ENCODE measurements at places on chromosomes 7 and 10.

- DNase-seq, result no peak
These were observed 9.4 kb downstream of the STRIP2 start for GRCh38 chr7:129443612-129444011.

DNA sequence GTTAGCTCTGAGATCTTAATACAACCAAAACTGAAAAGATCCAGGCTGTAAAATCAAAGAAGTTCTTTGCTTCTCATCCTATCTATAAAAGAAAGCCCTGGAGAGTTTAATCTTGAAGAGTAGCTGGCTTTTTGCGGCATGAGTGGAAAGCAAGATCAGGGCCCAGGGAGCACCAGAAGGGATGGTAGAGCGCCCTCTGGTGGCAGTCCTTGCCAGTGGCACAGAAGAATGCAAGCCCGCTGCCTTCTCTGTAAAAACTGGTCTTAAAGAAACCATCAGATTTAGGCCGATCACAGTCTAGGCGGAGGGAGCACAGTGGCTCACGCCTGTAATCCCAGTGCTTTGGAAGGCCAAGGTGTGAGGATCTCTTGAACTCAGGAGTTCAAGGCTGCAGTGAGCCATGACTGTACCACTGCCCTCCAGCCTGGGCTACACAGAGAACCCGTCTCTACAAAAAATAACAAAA lies 35.6 kb downstream of the CPN1 start:
- peak; percentile 88 for DNase-seq

DNA sequence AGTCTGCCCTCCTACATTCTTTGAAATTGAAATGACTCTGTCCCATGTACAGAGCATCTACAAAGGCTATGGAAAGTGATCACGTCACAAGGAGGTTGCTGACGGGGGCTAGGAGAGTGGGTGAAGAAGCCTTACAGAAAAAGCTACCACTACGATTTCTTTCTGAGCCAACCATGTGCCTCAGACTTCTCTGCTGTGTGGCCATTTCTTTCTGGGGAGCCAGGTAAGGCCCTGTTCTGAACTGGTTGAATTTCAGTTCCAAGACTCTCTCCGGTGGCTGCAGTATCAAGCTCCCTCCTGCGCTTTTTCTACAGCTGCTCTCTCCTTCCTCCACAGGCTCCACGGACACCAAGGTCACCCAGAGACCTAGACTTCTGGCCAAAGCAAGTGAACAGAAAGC lies 112.5 kb upstream of the PRSS1 start:
- no peak for DNase-seq

DNA sequence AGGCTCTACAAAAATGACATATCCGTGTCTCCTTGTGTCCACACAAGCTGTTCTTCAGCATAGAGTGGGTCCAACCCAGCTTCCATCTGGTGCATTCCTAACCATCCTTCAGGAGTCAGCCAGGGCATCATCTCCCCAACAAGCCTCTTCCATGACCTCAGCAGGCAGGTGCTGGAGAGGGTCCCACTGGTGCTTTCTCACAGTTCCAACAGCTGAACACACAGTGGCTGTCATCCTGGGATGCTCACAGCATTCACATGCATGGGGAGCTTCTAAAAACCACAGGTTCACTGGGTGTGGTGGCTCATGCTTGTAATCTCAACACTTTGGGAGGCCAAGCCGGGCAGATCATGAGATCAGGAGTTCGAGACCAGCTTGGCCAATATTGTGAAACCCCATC lies 6.4 kb upstream of the CYP3A4 start:
- DNase-seq, result no peak

DNA sequence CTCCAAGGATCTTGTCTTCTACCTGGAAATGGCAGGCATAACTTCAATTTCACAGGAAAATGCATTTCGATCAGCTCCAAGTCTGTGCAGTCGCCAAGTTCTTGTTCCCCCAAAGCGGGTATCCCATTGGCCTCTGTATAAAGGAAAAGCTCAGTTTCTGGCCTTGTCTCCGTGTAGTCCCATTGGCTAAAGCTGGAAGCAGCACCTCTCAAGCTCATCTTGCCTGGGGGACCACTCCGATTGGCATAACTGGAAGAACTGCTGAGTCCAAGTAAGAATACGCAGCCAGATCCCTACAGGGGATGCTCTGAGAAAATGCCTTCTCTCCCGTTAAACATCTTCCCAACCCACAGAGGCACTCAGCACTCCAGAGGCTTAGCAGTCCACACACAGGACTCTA lies 205.2 kb downstream of the GFRA1 start:
- DNase-seq, result no peak

All from fibroblast of lung (primary cell).